ENCODE measurements at places on chromosomes 7 and 10.

- DNase-seq, result no peak
Observed at GRCh38 chr7:97479740-97480290, 252.1 kb upstream of the TAC1 start.

GRCh38 chr7:6232116-6232515 lies 40.3 kb downstream of the CYTH3 start:
- no peak for DNase-seq

- no peak for DNase-seq
Observed at GRCh38 chr10:5951167-5951711, 26.1 kb downstream of the IL15RA start.

- DNase-seq, result no peak
Observed at GRCh38 chr7:155377071-155377837, 79.6 kb downstream of the INSIG1 start.

DNA sequence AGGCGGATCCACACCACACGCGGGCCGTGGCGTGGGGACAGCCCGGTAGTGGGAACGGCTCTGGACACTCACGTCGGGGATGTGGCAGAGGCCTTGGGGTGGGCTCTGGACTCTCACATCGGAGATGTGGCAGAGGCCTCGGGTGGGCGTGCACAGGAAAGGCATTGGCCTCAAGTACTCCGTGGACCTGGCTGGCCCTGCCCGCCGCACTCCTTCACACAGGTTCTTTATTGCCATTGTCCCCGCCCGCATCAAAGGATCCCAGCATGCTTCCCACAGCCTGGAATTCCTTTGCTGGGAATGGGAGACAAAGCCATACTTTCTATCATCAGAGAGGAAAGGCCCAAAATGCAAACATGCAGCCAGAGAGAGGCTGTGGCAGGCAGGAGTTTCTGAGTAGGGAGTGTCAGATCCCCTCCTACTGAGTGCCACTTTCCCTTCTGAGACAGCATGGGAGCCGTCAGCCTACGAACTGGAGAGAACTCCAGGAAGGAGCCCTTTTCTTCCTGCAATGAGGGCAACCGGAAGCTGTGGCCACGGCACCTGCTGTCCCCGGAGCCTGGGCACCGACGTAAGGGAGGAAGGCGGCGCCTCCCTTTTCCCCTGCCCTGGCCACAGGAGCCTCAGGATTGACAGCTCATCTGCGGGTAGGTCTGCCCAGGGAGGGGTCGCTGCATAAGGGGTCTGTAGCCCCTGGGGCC lies 51.5 kb downstream of the RBM17 start:
- no peak for DNase-seq

GRCh38 chr7:106563466-106564150 lies 97.3 kb downstream of the CCDC71L start:
- peak; percentile 34 for DNase-seq

GRCh38 chr7:26609082-26609481 lies 255.3 kb downstream of the SKAP2 start:
- no peak for DNase-seq

DNA sequence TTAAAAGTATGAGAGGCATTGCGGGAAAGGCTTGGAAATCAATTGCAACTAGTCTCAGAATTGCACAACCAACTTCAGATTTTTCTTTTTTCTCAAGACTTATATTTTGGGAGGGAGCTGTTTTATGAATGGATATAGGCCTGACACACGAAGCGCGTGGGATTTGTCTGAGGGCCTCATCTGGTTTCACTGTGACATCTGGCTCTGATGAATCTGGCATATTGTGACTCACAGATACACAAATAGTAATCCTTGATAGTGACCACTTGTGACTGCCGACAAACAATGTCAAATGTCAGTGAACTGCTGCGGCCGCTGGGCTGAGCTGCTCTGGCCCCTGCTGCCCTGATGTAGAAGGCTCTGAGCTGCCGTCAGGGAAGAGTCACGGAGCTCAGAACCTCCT lies 655.1 kb downstream of the INHBA start:
- DNase-seq, result no peak

GRCh38 chr7:42194238-42194637 lies 42.8 kb downstream of the GLI3 start:
- no peak for DNase-seq

DNA sequence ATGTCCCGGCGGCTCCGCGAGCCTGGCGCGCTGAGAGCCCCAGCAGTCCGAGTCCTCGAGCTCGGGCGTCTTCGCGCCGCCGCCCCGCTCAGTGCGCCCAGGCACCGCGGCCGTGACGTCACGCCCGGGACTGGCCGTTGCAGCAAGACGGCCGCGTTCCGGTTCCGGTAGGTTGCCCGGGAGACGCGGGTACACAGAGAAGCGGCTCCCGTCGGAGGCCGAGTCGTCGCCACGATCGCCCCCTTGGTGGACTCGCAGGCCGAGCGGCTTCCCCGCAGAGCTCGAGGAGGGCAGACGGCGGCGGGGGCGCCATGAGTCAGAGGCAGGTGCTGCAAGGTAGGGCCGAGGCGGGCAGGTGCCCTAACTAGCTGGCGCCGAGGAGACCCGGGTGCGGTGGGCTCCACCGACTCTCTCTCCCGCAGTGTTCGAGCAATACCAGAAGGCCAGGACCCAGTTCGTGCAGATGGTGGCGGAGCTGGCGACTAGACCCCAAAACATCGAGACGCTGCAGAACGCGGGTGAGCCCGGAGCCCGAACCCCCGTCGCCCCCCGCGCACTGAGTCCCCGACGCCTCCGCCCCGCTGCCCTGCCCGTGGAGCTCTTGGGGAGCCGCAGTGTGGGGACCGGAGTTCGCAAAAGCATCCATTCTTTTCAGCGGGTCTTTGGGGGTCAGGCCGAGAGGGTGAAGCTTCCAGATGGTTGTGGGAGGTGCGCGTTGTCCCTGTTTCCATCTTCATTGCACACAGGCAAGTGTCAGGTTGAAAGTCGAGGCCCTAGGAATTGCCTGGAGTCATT lies at the start of gene SPAG6:
SPAG6 (plus strand) TSS at position 196 of the 795 bp plus-strand sequence; CDS start at position 312, 116 bp downstream.
- DNase-seq, result peak; percentile 92

- DNase-seq, result peak; percentile 64
Observed at GRCh38 chr10:62268027-62268398, 631 bp downstream of the RTKN2 start.

GRCh38 chr7:1352656-1353271 lies 106.5 kb downstream of the MICALL2 start:
- no peak for DNase-seq

- DNase-seq, result no peak
Observed at GRCh38 chr7:5661942-5662341, 119.5 kb downstream of the RNF216 start.

DNA sequence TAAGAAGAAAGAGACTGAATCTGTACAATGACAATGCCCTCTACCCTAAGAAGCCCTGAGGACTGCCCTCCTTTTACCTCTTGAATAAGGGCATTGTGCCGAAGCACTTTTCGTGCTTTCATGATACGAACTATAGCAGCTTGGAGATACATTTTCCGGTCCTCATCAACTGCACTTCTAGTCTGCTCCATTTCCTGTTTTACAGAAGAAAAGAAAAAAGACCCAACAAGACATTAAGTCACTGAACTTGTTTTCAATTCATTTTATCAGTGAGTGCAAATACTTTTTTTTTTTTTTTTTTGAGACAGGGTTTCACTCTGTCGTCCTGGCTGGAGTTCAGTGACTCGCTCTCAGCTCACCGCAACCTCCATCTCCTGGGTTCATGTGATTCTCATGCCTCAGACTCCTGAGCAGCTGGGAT lies 78.4 kb downstream of the CUL2 start:
- DNase-seq, result no peak

DNA sequence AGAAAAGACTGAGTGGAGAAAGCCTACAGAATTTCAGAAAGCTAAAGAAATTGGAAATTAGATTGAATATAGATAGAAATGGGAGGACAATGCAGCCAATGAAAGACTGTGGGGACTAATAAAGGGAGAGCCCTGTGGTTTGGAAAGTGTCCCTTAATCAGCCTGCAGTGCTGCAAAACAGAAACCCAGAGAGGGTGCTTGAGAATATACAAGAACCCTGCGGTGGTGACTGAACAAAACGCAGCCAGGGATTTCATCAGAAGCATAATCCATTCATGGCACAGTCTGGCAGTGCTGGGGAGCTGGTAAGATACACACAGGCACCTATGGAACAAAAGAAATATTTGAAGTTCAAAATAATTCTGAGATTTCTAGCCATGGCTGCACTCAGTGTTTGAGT lies 19.1 kb downstream of the CEP41 start:
- peak; percentile 62 for DNase-seq

- DNase-seq, result no peak
Observed at GRCh38 chr10:16930540-16930939, 113.3 kb upstream of the RSU1 start.

DNA sequence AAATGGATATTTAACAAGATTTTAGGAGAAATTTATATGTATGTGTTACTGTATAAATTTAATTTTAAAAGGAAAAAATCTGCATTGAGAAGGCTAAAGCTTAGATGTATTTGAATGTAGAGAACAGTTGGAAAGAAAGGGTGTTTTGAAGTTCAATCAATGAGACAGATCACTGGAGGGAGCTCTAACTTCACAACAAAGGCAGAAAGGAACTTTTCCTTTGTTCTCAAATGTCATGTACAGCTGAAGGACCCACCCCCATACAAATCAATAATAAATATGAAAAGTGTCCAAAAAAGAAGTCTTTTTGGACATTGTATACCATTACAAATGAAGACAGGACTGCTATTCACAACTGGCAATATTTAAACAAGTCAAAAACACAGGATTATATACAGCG lies 403.4 kb downstream of the DNAJB9 start:
- DNase-seq, result peak; percentile 10

- DNase-seq, result no peak
Observed at GRCh38 chr7:137879357-137880158, 32.8 kb upstream of the DGKI start.

DNA sequence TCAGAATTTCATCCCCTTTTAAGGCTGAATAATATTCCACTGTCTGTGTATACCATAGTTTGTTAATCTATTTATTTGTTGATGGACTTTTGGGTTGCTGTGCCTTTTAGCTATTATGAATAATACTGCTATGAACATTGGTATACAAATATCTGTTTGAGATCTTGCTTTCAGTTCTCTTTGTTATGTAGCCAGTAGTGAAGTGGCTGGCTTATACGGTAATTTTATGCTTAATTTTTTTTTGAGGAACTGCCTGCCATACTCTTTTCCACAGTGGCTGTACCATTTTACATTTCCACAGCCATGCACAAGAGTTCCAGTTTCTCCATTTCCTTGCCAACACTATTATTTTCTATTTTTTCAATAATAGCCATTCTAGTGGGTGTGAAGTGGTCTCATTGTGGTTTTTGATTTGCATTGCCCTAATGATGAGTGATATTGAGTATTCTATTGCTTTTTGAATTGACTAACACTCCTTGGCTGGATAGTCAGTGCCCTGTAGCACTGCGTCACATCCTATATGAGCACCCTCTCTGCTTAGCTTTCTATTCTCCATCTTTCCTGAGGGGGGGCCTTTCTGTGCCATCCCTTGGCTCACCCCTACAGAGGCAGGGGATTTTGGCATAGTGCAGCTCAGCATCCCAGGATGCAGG lies 29.4 kb upstream of the RAPGEF5 start:
- no peak for DNase-seq

- no peak for DNase-seq
Observed at GRCh38 chr7:104951546-104951945, 62.5 kb upstream of the KMT2E start.

DNA sequence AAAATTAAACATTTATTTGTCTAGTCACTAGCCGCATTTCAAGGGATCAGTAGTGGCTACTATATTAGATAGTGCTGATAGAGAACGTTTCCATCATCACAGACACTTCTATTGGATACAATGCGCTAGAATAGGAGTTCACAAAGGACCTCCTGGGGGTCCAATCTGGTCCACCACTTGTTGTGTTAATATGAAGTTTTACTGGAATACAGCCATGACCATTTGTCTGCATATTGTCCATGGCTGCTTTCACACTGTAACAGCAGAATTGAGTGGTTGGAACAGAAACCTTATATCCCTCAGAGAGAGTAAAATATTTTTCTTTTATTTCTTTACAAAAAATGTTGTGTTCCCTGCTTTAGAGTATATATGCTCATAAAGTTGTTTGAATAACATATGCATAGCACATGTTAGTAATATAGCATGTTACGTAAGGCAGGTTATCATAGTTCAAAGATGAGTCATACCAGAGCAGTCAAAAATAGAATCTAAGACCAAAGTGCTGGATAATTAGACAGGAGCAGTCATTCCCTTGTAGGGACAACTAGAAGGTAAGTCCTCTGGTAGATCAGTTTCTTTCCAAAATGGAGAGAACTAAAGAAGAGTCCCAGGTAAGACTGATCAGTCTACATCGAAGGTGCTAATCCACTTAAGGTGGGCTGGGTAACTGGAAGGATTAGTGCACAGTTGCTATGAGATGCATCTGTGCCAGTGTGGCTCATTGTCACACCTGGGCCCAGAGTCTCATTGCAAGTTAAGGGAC lies 14.9 kb downstream of the BZW2 start:
- no peak for DNase-seq

DNA sequence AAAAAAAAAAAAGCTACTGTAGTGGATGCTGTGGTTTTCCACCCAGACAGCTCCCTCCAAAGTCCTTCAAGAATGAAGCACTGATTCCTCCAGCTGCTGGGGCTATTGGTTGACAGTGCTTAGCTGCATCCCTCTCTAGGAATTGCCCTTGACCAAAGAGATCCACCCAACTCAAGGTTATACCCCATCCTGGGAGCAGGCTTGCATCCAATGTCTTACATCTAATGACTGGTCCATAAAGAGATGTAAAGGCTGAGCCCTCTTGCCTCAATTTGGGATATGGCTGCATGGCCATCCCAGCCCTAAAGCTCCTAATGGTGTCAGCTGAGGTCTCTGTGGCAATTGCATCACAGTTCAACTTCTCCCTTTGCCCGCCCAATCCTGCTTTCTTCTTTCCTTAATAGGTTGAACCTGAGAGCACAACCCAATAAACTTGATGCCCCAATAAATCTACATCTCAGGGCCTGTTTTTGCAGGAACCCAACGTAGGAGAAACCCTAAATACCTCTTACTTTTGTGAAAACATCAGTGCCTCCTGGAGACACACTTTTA lies 4.4 kb downstream of the GPR37 start:
- DNase-seq, result no peak
